ENCODE measurements at places on chromosomes 2 and 18. TPM values are rescaled to one million over a fixed set of nuclear protein-coding genes. Genes with fewer than 3 reads are reported as not detected.

PCGF1 gene
- total RNA-seq: 40.1 TPM

GALNT3 gene
- 15.9 TPM for total RNA-seq

LIMS2 gene
- total RNA-seq: 4.2 TPM

ADAM23 gene
- 1.7 TPM for total RNA-seq

REG3A gene
- total RNA-seq: not detected

SPP2 gene
- total RNA-seq: not detected

LCT gene
- total RNA-seq: 0.10 TPM

RNASEH1 gene
- 24.2 TPM for total RNA-seq
